EL (cell line): ENCODE measurements at places on chromosomes 2 and 18.

DNA sequence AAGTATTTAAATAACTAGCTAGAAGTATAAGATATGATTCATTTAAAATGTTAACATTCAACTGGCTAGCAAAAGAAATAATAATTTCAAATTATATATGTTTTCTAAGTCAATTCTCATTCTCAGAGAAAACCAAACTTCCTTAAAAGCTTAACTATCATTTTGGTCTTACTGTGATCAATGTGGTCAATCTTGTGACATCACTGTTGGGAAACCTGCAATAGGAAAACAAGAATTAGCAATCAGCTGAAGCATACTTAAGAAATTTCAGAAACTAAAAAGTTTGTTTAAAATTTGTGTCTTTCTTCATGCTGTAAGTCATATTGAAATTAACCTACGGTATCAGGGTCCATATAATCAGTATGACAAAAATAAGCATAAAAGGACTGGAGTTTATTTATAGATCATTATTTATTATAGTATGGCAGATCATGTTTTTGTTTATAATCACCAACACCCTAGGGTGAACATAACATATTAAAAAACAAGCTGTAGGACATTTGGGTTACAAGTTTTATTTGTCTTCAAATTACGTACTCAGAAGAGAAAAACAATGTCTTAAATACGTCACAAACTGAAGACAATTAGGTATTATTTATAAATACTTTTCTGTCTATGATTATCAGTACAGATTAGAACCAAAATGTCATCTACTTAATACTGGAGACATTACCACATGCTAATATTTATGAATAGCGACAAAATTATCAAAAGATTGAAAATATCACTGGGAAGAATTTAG is 60.5 kb downstream of the BAZ2B start:
- no peak for DNase-seq

DNA sequence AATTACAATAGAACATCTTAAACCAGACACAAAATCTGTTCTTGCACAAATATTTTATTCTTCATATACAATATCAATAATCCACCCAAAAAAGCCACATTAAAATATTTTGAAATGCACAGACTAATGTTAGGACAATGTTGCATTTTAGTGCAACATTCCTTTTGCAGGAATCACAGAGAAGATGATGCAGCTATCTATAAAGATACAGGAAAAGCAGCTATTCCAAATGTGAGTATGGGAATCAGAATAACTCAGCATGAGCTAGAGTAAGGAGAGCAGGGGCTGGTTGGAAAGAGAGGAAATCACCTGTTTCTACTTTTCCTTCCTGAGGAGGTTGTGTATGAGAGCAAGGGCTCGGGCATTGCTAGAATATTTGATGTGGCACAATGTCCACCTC is 4.8 kb downstream of the C2orf66 start:
- peak; percentile 44 for DNase-seq

DNA sequence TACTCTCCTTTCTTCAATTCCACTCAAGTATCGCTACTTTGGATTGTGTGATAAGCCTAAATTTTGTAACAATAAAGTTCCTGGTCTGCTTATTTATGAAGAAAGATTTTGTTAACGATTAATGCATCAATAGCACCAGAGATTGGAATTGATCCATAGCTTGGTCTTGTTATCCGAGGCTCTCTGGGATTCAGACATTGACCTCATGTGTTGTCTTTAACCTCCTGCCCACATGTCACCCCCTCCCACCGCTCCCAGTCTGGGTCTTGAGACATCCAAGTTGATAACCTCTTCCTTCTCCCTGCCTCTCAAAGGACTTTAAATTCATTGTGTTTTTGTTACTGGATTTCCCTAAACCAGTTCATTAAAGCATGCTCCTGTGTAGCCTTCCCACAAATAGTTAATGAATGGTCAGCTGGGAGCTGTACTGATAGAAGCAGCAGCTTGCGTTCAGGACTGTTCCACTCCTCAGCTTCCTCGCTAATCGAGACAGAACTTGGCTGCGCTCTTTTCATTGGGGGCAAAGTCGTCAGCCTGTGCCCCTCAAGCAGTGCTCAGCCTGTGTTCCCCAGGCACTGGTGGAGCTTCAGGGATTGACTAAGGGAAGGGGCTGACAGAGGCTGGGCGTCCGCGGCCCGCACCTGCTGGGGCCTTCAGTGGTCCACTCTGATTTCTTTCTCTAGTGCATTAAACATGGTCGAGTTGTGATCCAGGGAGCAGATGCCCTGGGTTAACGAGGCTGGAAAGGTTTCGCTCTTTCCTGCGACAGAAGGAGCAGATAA is 18.9 kb downstream of the ASB1 start:
- no peak for DNase-seq

- DNase-seq: no peak
Measured at GRCh38 chr2:81853341-81853740, 1548.8 kb upstream of the LRRTM1 start.

GRCh38 chr2:32264422-32265105 is at the start of gene NLRC4:
Gene NLRC4 (minus strand): TSS chr2:32264886. CDS start chr2:32256775, 8,111 bp downstream.
- DNase-seq: no peak

- no peak for DNase-seq
Measured at GRCh38 chr2:226643946-226644282, 155.7 kb downstream of the IRS1 start.

GRCh38 chr18:13629841-13630715 is 96.3 kb downstream of the FAM210A start:
- peak; percentile 56 for DNase-seq

DNA sequence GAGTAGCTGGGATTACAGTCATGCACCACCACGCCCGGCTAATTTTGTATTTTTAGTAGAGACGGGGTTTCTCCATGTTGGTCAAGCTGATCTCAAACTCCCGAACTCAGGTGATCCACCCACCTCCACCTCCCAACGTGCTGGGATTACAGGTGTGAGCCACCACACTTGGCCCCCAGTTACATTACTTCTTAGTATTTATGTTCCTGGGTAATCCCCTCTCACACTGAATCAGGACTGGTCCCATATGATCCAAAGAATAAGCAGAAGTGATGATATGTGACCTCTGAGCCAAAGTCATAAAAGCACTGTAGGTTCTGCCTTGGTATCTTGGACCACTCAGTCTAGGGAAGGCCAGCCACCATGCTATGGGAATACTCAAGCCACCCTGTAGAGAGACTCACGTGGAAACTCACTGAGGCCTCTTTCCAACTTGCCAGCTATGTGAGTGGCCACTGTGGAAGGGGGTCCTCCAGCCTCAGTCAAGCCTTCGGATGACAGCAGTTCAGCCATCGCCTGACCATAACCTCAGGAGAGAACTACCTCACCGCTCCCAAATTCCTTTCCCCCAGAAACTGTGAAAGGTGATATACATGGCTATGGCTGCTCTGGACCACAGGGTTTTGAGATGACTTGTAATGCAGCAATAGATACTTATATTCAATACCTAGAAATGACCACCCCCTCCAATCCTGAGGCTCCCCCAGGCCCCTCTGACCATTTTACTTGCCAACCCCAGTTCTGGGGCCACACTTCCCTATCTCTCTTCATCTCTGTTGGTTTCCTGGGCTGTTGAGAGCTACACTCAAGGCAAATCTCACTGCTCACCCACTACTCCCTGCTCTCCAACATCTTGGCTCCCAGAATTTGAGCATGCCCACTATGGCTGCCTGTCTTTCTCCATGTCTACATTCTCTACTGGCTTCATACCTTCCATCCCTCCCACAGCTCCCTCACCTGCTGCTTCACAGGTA is 80.5 kb downstream of the DDX1 start:
- no peak for DNase-seq

DNA sequence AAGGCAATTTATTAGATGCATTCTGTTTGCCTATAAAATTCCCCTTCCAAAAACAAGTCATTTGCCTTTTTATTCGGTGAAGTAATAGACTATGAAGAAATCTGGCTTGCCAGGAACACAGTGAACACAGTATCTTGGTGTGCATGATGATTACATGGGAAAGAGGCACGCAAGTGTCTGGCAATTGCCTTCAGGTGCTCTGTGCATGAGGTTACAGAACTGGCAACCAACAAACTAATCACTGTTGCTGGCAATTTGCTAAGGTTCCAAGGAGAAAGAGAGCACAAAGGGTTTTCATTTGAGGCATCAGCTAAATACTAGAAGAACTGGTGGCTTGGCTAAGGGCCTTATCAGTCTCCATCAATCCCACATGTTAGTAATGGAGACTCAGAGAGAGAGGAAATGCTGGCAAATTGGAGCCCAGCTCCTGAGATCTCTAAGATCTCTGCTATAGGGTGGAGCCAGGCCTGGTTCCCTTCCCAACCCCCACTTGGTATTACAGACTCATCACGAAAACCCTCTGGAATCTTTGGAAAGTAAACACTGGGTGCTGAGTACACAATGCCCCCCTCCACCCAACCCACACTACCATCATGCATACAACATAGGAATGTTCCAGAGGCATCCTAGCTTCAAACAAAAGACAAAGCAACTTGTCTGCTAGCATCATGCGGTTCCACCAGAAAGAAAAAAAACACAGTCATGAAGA is 10.4 kb downstream of the RNF152 start:
- peak; percentile 85 for DNase-seq

DNA sequence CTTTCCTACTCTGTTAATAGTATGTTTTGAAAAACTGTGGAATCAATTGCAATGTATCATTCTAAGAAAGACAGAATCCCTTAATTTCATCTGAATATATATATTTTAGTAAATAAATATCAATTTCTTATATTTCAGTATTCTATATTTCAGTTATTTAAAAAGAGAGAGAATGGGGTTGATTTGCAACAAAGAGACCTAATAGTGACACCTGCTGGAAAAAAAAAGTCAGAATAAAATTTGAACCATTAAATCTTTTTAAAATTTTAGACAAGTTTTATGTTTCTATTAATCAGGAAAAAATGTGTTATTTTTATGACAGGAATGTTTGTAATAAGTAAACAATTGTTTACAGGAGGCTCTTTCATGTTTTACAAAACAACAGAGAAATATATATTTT is 20.7 kb upstream of the CCNT2 start:
- DNase-seq: no peak

GRCh38 chr2:83953697-83954096 is 505.4 kb downstream of the SUCLG1 start:
- no peak for DNase-seq

DNA sequence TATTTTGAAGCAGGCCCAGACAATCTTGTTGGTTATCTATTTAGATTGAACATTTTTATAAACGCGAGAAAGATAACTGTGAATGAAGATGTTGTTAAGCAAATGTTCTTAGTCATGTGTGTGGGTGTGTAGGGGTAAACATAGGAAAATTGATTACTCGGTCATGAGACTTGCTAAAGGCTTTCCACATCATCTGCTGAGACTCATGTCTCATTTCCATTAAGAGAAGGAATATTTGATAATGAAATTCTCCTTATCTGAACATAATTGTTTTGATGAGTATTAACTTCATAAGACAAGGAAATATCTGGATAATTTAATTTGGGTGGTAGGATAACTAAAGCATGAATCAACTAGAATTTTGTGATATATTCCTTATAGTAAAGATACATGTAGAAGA is 19.7 kb downstream of the CCDC102B start:
- DNase-seq: no peak

DNA sequence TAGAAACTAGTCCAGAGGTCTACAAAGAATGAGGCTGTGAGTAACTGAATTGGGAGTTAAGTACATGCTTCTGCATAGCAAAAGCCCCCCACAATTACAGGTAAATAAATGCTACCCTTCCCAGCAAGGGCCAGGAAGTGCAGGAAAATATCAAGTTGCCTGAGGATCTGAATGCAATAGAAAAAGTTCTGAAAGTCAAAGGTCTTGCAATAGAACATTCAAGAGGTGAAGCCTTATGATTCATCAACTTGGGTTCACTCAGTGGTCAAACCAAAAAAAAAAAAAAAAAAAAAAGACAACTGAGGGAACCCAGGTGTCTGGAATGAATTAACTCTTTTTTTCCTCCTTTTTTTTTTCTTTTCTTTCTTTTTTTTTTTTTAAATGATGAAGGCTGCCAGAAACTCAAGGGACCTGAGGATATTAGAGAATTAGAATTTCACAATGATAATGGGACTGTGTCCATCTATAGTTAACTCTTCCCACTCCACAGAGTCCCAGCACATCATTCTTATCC is 42.9 kb upstream of the RFX8 start:
- peak; percentile 52 for DNase-seq

DNA sequence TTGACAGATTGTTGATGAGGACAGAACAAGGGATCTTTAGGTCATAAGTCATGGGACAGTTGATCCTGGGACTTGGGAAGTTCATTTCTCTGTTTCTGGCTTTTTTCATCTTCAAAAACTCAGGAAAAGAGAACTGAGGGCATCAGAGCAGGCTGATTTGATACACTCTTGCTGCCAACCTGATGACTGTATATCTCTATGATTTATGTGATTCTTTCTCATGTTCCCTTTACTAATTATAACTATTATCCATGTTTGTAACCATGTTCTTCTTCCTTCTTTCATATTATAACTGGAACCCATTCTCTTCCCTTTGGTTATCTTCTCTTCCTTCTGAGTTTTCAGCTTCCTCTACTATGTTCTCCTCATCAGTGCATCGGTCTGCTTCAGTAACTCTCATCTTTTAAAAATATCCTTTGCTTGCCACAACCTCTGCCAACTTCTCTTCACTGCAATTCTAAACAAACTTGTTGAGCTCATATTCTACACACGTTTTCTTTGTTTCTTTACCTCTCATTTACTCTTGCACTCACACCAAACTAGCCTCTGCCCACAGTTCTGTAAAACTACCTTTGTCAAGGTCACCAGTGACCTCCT is 13.5 kb downstream of the RASGRP3 start:
- no peak for DNase-seq

GRCh38 chr2:129778584-129778877 is 200.9 kb upstream of the RAB6C start:
- no peak for DNase-seq

DNA sequence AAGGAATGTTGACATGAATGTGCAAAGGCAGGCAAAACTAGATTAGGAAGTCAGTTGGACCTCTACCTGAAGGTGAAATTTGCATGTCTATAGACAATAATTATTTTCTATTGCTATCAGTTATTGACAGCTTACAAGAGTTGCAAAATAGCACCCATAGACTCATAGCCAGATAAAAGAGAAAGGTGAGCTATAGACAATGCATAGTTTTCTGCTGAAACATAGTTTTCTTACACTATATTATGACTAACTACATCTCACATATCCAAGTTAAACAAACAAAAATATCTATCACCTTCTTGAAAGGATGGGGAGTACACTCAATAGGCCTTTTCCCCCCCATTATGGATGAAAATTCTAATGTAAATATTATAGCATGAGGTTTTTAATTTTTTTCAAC is 305.0 kb downstream of the PTH2R start:
- no peak for DNase-seq
